Caudate nucleus (tissue), 63 donors: ENCODE measurements at places on chromosomes 12 and 14.

DNA sequence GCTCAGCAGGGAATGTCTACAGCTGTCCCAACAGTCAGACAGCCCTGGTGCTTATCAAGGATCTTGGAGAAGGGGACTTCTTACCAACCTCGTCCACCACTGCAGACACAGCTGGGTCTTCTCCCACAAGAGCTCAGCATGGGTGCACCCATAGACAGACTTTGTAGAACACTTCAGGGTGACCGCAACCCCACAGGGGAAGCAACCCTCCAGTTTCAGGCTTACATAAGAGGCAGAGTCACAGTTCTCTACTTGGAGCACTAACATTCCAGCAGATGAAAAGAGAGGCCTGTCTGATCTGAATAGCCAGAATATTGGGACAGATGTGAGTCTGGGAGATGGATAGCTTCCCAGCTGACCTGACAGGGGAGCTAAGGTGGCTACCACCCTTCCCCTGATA lies 3.5 kb upstream of the CLEC1A start:
- no peak for DNase-seq

DNA sequence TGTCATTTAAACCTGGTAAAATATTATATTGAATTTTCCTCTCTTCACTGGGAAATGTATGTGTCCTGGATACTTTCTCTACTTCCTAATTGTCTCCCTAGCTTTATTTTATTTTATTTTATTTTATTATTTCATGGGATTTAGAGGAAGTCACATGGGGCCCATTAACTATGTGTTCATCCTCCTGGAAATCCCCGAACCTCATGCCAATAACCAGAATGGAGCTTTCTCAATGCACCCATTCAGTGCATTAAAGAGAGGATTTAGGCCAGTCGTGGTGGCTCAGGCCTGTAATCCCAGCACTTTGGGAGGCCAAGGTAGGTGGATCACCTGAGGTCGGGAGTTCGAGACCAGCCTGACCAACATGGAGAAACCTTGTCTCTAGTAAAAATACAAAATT lies 1.3 kb upstream of the RPGRIP1 start:
- no peak for DNase-seq

DNA sequence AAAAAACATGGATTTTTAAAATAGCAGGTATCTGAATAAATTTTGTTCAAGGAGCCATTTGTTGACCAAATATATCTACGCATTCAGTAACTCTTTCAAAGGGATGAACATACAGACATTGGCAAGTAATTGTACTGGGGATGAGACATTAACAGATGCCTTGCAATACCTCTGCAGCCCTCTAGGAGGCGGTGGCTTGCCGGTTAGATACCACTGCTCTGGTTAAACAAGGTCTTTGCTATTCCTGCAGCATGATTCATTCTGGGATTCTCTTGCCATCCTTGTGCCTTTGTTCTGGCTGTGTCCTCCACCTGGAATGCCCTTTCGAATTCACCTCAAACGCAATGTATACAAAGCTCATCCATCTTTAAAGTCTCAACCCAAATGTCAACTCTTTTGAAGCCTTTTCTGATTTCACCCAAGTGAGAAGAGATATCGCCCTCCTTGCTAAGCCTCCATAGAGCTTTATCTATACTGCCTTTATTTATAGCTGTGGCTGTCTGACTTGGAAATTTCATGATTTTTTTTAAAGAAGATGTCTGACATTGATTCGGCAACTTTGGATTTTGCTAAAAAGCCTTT lies 131.0 kb upstream of the SRRM4 start:
- DNase-seq, result no peak

- no peak for DNase-seq
These were observed 4.8 kb upstream of the ZCCHC8 start for GRCh38 chr12:122505419-122506051.

- no peak for DNase-seq
These were observed 87.3 kb upstream of the LRIG3 start for GRCh38 chr12:59007620-59008019.

DNA sequence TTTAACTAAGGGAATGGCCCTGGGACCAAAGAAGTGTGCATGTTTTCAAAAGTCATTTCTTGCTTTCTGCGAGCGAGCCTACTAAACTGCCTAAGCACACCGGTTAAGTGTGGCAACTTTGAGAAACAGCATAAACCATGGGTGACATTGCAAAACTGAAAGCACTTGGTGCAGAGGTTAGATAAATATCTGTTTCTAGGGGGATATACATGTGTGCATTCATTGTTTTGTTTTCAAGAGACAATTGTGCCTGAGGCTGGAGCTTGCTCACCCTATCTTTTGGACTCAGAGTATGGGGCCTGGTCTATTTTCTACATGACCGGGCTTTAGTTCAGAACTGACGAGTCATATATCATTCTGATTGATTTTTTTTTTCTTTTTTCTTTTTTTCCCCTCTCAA lies 923.4 kb downstream of the NRXN3 start:
- DNase-seq, result no peak

DNA sequence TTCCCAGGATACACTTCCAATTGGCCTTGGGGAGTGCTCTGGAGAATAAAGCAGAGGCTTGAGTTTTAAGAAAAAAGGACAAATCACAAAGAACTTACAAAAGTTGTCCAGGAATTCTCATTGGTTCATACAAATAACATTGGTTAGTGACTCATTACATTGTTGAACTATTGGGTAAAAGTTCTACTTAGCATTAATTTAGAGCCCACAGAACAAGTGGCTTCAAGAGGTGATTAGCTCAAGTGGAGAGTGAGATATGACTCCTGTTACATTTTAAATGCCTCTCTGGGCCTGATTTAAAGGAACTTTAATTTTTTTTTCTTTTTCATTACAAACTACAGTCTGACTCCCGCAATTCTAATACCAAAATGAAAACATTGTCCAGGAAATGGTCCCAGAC lies 72.9 kb downstream of the ASCL4 start:
- no peak for DNase-seq

GRCh38 chr14:50816395-50817047 lies 14.4 kb downstream of the NIN start:
- DNase-seq, result no peak

DNA sequence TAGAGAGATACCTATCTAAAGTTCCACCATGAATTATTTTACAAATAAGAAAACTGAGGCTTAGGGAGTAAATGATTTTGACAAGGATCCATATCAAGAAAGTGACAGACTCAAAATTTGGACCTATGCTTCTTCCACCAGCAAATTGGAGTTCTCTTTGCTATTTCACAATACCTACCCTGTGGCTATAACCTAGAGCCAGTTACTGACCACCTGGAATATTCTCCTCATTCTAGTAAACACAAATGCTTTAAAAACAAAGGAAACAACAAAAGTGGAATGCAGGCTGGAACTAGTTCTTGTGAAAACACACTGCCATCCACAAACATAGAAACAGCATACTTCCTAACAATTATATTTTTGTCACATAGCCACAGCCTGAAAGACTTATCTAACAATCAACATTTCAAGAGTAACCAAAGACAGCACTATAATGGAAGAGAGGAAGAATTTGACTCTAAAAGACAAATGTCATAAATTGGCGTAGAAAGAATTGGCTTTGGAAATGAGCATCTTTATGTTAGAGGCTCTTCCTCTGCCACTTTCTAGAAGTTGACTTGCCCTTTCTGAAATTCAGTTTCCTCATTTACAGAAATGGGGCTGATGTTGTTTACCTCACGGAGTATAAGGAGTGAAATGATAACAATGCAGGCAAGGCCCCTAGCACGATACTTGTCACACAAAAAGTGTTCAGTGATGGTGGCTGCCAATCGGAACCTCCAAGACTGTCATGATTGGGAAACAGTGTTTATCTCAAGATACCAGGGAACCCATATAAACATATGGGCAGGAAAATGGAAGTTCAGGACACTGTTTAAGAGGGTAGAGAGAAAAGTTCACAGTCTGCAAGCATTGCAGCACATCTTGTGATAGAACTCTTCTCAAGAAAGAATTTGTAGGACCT lies 138.6 kb upstream of the LGR5 start:
- no peak for DNase-seq

- no peak for DNase-seq
These were observed 14.0 kb downstream of the CRY1 start for GRCh38 chr12:107079172-107080011.

- DNase-seq, result no peak
These were observed 103.7 kb downstream of the VCPKMT start for GRCh38 chr14:50012644-50013043.

GRCh38 chr12:20044351-20044750 lies 324.0 kb upstream of the PDE3A start:
- DNase-seq, result no peak

DNA sequence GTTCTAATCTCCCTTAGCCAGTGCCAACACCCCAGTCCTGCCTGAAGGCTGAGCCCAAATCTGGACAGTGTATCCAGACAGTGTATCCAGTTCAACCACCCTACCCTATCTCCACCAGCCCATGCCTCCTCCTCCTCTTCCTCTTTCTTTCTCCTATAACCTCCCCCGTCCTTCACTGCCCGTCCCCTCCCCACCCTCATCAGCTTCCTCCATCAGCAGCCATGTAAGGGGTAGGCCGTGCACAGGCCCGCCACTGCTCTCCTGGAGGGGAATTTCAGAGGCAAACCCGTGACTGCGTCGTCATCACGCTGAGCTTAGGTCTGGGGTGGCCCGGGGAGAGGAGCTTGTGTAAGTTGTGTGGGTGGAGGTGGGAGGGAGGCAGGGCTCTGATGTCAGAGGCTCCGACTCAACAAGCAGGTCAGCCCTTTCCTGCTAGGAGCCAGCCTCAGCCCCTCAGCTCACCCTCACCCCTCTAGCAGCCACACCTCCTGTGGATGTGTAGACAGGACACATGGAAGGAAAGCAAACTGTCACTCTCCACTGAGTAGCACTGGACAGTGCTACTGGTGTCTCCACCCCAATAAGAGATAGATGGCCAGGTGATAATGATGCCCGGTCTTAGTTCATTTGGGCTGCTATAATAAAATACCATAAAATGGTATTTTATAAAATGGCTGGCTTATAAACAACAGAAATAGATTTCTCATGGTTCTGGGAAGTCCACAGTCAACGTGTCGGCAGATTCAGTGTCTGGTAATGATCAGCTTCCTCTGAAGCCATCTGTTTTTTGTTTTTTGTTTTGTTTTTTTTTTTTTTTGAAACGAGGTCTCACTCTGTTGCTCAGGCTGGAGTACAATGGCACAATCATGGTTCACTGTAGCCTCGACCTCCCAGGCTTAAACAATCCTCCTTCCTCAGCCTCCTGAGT lies 50.5 kb downstream of the IRF2BPL start:
- no peak for DNase-seq

- DNase-seq, result no peak
These were observed 578.9 kb upstream of the ATP2B1 start for GRCh38 chr12:90287585-90287984.

DNA sequence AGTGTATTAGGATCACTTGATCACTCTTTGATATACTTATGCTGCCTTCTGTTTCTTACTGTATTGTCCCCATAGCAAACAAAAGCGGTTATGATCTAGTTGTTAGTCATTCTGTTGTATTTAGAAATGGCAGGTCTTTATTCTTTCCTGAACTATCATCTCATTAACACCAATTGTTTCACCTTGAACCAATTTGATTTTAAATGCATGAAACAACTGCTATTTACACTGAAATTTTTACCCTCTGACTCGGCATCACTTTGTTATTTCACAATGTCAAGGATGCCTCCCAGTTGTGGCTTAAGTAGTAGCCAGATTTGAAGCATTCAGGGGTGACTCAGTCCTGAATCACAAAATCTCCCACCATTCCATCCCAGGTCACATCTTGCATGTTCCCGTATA lies 303.5 kb downstream of the EGLN3 start:
- DNase-seq, result no peak

GRCh38 chr14:85528080-85528896 lies 1.7 kb upstream of the FLRT2 start:
- DNase-seq, result peak; percentile 27

- DNase-seq, result no peak
These were observed at the start of gene SPATS2 for GRCh38 chr12:49367381-49368239. Gene SPATS2, plus strand, starts transcription at chr12:49367462. Its CDS starts 93,551 bp downstream, at chr12:49461013.

DNA sequence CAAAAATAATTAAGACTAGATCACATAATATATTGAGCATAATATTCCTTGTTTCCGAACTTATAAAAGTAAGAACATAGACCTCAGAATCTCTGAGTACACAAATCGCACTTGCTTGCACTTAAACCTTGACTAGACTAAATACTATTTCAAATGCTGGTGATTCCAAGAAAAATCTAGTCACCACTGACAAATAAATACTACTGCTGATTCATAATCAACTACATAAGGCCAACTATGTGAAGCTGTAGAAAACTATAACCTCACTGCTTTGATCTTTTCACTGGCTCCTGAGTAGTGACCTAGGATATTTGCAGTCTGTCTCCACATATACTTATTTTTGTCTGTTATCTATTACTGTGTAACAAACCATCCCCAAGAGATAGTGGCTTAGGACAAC lies 245.4 kb downstream of the DIO2 start:
- DNase-seq, result no peak

DNA sequence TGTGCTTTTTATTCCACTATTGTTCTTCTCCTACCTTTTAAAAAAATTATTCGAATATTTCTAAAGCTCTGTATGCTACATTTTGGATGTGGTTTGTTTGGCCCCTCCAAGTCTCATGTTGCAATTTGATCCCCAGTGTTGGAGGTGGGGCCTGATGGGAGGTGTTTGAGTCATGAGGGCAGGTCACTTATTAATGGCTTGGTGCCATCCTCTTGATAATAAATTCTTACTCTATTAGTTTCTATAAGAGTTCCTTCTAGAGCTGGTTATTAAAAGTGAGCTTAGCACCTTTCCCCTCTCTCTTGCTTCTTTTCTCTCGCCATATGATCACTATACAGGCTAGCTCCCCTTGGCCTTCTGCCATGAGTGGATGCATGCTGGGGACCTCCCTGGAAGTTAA lies 445.6 kb upstream of the PDE3A start:
- no peak for DNase-seq

DNA sequence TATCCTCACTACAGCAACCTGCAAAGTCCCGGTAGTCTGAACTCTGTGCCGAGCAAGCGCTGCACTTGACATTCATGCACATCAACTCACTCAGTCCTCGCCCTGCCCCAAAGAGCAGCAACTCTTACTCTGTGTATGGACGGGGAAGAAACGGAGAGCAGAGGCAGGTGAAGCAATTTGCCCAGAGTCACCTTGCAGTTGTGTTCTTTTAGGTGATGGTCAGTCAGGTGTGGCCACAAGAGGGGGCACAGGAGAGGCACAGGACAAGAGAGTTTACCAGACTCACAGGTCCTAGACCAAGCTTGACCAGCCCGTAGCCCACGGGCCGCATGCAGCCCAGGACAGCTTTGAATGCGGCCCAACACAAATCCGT lies 39.1 kb downstream of the TSPAN11 start:
- DNase-seq, result no peak

DNA sequence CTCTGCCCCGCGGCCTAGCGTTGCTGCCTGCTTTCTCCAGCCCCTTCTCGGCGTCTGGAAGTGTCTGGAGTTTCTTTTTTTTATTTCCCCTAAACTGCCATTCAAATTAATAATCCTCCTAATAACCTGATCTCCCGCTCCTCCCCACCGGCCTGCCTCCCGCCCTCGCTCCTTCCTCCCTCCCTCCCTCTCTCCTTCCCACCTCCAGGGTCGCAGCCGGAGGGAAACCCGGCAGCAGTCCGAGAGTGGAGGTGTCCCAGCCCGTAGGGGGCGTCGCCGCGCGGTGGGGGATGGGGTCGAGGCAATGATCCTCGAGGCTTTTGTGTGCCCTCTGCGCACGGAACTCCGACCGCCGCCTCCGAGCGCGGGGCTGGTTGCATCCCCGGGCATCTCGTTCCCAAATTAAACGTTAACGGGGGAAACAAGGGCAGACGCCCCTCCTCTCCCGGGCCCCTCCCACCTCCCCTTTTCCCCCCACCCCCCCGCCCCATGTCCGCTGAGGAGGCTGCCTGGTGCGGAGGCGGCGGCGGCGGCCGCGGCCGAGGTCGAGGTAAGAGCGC lies 1.0 kb upstream of the SOCS2 start:
- DNase-seq, result no peak
